ENCODE measurements at places on chromosomes 13 and 19. TPM values are rescaled to one million over a fixed set of nuclear protein-coding genes. Genes with fewer than 3 reads are reported as not detected.

Gene KLK14
- not detected for total RNA-seq

DNA sequence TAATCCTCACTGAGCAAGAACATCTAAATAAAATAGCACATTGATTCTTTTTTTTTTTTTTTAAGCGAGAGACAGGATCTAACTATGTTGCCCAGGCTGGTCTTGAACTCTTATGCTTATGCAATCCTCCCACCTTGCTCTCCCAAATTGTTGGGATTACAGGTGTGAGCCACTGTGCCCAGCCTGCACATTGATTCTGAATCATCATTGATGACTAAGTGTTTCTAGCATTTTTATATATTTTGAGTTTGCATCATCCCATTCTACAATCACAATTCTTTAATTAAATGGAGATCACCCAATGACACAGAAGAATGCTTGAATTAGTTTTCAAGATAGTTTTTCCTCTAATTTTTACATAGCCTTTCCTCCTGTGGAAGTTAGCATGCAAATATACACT lies 354.1 kb downstream of the KLF5 start:
- no peak overlapping the region for H3K27ac ChIP-seq
- no peaks in the 10 kb centered on the region for H3K4me1 ChIP-seq
- H3K36me3 ChIP-seq, result no peaks in the 10 kb centered on the region
- DNase-seq, result no peak
- H3K4me3 ChIP-seq, result no peak overlapping the region

GRCh38 chr13:95233026-95233635 lies 68.1 kb downstream of the ABCC4 start:
- no peak for DNase-seq
- no peaks in the 10 kb centered on the region for H3K27me3 ChIP-seq
- no peaks in the 10 kb centered on the region for H3K36me3 ChIP-seq
- no peaks in the 10 kb centered on the region for H3K4me1 ChIP-seq

DNA sequence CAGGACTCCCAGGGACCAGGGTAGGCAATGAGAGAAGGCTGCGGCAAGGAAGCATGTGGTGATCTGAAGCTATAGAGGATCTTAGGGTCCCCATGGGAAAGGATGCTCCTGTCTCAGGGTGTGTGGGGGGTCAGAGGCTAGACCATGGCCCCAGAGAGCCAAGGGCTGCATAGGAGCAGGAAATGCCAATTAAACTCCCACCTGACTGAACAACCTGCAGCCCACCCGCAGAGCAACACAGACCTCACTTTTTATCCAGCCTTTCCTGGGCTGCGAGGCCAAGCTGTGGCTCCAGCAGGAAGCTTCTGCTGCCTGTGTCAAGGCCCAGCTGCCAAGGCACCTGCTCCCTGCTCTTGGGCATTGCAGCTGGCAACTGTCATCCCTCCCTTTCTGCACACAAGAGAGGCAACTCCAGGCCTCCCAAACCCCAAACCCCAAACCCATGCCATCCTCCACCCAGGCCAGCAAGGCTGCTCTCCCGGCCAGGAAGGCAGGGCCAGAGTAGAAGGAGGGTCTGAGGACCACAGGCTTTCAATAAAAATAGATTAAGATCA lies 290.1 kb downstream of the FOXO1 start:
- H3K36me3 ChIP-seq, result no peaks in the 10 kb centered on the region
- H3K4me3 ChIP-seq, result no peak overlapping the region
- no peak for DNase-seq
- H3K4me1 ChIP-seq, result no peaks in the 10 kb centered on the region
- no peak overlapping the region for H3K27ac ChIP-seq
- no peaks in the 10 kb centered on the region for H3K27me3 ChIP-seq

DNA sequence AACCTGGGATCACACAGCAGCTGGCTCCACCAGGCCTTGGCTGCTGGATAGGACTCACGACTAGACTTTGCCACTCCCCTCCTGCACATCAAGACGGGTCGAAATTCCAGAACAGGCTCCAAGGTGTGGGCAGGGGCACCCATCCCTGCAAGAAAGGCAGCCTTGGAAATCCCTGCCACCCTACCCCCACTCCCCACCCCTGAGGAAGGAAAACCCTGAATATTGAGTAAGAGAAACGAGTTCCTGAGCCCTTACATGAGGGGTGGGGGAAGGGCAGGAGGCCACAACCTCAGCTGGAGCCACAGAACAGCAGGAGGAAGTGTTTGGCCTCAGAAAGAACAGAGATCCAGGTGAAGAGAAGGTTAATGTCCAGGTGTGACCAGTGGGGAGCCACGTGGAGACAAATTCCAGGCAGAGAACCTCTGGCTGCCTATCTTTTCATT lies 20.1 kb downstream of the DEDD2 start:
- H3K27ac ChIP-seq, result no peak overlapping the region
- no peaks in the 10 kb centered on the region for H3K36me3 ChIP-seq
- no peaks in the 10 kb centered on the region for H3K4me1 ChIP-seq
- H3K27me3 ChIP-seq, result no peaks in the 10 kb centered on the region
- no peak overlapping the region for H3K4me3 ChIP-seq

- H3K36me3 ChIP-seq, result no peaks in the 10 kb centered on the region
- DNase-seq, result peak; percentile 49
- peaks cover 14% of the 10 kb centered on the region for H3K4me1 ChIP-seq
- H3K27me3 ChIP-seq, result no peaks in the 10 kb centered on the region
- no peak overlapping the region for H3K27ac ChIP-seq
Observed at GRCh38 chr13:33017323-33017929, 1.2 kb downstream of the KL start.

DNA sequence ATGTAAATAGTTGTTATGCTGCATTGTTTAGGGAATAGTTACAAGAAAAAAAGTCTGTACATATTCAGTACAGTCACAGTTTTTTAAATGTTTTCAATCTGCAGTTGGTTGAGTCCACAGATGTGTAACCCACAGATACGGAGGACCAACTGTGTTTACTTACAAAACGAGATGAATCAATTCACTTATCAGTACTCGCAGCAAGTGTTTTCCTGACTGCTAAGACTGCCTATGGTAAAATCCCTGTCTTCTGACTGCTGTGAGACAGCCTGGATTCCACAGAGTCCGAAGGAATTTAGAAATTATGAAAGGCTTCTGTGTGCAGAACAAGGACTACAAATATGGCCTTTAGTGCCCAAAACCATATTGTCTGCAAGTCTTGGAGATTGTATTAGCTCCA lies 45.7 kb upstream of the C1QTNF9 start:
- DNase-seq, result no peak
- no peaks in the 10 kb centered on the region for H3K36me3 ChIP-seq
- H3K27ac ChIP-seq, result peak overlapping the region; percentile 20
